ENCODE measurements at places on chromosomes 6 and 20.

DNA sequence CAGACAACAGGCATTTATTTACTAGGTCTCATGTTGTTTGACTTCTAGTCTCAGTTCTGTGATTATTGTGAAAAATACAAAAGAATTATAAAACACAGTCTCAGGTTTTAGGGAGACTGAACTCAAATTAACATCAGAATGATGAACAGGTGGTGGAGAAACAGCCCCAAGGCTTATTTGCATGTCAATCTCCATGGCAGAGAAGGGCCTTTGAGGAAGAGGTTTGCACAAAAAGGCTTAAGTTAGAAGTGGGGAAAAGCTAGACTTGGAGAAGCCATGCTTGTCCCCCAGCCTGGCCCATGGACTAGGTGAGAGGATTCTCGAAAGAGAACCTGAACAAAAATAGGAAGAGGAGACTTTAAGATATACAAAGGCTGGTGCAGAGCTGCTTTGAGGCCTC is 183.3 kb downstream of the EDN1 start:
- no peak for DNase-seq

- DNase-seq, result no peak
These were observed 5.6 kb downstream of the PIM1 start for GRCh38 chr6:37175332-37176267.

GRCh38 chr6:137766596-137767370 is 100.3 kb upstream of the TNFAIP3 start:
- DNase-seq, result no peak

DNA sequence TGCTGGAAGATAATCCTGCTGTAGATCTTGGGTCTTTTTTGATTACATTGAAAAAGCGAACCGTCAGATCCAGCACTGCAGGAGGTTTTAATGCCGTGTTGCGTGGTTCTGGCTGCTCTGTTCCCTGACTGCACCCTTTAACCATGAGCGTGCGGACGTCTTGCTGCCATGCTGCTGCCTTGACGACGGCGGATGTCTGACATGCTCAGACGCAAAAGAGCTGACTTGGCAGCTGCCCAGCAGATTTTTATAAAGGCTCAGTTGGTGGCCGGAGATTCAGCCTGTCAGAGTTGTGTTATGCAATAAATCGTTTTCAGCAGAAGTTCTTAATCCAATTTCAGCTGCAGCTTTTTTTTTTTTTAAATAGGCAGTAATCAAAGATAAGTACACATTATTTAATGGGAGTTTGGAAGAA is 119.4 kb downstream of the JARID2 start:
- no peak for DNase-seq

DNA sequence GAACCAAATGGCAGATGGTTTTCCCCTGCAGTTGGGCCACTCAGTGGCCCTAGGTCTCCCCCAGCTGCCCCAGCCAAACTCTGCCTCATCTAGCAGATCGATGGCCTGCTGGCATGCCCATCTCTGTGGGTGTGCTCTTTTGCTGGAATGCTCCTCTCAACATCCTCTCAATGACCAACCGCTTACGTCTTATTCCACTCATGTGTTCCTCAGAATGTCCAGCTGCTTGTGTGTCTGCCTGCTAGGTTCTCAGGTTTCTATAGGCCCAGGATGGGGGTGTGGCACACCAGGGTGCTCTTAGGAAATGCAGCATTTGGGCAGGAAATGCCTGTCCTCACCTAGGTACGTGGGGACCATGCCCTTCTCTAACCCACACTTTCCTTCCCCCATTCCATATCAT is 509.9 kb upstream of the SYNCRIP start:
- DNase-seq, result no peak

GRCh38 chr6:167120583-167120903 is 2.4 kb upstream of the CCR6 start:
- no peak for DNase-seq

- no peak for DNase-seq
These were observed 564.4 kb downstream of the HAO1 start for GRCh38 chr20:7375905-7376304.

DNA sequence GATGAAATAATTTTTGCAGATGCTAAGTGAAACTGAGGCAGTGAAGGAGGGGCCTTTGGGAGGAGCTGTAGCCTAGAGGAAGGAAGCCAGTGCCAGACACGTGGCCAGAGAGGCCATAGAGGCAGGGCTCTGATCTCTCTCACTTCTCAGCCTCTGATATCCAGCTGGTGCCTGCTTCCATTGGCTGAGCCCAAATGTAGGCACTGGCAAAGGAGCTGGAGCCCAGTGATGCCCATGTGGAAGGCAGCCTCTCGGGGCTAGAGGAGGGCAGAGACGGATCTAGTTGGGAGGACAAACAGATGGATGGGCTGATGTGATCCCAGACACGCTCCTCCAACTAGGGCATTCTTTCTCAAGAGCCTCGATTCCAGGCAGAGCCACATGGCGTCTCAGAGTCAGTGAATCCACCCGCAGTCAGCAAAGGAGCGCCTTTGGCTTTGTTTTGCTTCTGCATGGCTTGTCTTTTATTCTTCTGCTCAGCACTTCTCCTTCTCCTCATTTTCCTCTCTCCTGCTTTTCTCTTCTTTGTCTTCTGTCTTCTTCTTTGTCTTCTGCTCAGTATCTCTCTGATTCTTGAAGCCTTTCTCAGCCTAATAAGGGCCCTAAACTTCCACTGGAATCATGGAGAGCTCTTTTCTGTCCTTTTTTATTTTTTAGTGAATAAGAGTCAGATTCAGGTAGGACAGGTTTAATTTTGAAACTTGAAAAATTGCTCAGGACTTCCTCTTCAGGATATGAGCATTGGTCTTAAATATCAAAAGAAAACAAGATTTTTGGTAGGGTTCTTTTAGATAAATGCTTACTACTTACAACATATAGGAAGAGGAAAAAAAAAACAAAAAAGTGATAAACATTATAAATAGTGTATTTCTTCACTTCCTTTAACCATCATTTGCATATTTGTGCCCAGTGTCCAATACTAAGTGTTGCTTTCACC is 41.8 kb downstream of the CYP24A1 start:
- no peak for DNase-seq

- no peak for DNase-seq
These were observed 32.5 kb upstream of the ADIG start for GRCh38 chr20:38548356-38549083.

DNA sequence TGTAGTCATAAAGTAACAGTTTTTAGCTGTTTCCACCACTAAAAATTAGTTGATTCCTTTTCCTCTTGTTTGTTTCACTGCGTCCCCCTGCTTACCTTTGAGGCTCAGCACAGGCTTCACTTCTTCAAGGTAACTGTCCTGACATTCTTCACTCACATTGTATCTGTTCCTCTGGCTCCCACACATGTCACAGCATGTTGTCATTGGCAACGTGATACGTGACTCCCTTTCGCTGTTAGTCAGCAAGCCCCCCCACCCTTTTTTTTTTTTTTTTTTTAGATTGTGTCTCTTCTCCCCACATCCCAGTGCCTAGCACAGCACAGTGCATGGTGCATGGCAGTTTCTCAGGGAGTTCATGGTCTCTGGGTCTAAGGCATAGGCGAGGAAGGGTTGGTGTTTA is 13.3 kb downstream of the VAPB start:
- no peak for DNase-seq

- DNase-seq, result no peak
These were observed 13.5 kb downstream of the HLA-A start for GRCh38 chr6:29955783-29956182.

Measured in pulmonary artery endothelial cell (primary cell).